Activated CD8-positive, alpha-beta memory T cell treated with anti-CD3 and anti-CD28 coated beads, Interleukin-2, amount 10 ng/mL, durations not matched to agents 7 days and 5 days (primary cell): ENCODE measurements at places on chromosomes 3 and 15. TPM values are rescaled to one million over a fixed set of nuclear protein-coding genes. Genes with fewer than 3 reads are reported as not detected.

The PLOD2 gene
- total RNA-seq, result 1.2 TPM

The ATP13A5 gene
- total RNA-seq, result not detected

The AADACL2 gene
- not detected for total RNA-seq

The DPPA4 gene
- not detected for total RNA-seq

The MINAR1 gene
- 0.47 TPM for total RNA-seq

The NAALADL2 gene
- total RNA-seq, result not detected

The DPP8 gene
- total RNA-seq, result 41.6 TPM

The OCA2 gene
- total RNA-seq, result not detected

The CD200 gene
- total RNA-seq, result 3.6 TPM

The CTXN2 gene
- total RNA-seq, result not detected

The GRM2 gene
- total RNA-seq, result 0.55 TPM

The DUOX1 gene
- 0.07 TPM for total RNA-seq

The CLDN11 gene
- total RNA-seq, result 0.16 TPM

The SLC2A2 gene
- not detected for total RNA-seq

The CD86 gene
- 23.4 TPM for total RNA-seq

The EXD1 gene
- not detected for total RNA-seq

The NKTR gene
- total RNA-seq, result 120 TPM

The TUSC7 gene
- total RNA-seq, result not detected

The MUC20 gene
- total RNA-seq, result 1.9 TPM

The RBP2 gene
- not detected for total RNA-seq

The ADGRG7 gene
- not detected for total RNA-seq

The SCAANT1 gene
- total RNA-seq, result 1.3 TPM

The SLC12A8 gene
- total RNA-seq, result 4.3 TPM

The CDC25A gene
- 33.1 TPM for total RNA-seq

The CRBN gene
- 39.8 TPM for total RNA-seq

The MCCC1 gene
- 44.7 TPM for total RNA-seq

The UPK1B gene
- total RNA-seq, result not detected

The KIF7 gene
- 0.55 TPM for total RNA-seq

The CHST13 gene
- total RNA-seq, result not detected

The ANKRD63 gene
- total RNA-seq, result not detected

The CAMK1 gene
- total RNA-seq, result 57.7 TPM

The C2CD4A gene
- total RNA-seq, result 0.07 TPM

The C3orf70 gene
- 0.07 TPM for total RNA-seq

The ROBO2 gene
- total RNA-seq, result not detected

The TRH gene
- not detected for total RNA-seq

The NEO1 gene
- 3.4 TPM for total RNA-seq

The BFSP2 gene
- 1.2 TPM for total RNA-seq

The ANKRD34C gene
- total RNA-seq, result not detected
